HuH-7.5 (cell line): ENCODE measurements at places on chromosomes 7 and 10.

DNA sequence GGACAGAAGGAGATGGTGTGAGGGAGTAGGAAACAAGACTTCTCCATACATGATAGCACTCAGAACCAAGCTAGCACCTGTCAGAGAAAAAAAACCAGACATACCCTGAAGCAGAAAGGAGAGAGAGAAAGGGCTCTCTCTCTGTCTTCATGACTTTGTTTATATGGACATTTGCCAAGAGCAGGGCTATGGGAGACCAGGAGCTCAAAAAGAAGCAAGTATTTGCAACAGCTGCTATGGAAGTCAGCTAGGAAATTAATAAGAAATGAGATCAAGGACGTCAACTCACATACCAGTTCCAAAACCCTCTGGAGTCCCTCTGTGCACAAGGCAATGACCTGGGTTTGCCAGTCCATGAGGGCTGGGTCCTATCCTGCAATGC lies 111.6 kb downstream of the SGMS1 start:
- no peak for DNase-seq

- DNase-seq, result no peak
Observed at GRCh38 chr7:44401692-44402091, 76.3 kb upstream of the CAMK2B start.

DNA sequence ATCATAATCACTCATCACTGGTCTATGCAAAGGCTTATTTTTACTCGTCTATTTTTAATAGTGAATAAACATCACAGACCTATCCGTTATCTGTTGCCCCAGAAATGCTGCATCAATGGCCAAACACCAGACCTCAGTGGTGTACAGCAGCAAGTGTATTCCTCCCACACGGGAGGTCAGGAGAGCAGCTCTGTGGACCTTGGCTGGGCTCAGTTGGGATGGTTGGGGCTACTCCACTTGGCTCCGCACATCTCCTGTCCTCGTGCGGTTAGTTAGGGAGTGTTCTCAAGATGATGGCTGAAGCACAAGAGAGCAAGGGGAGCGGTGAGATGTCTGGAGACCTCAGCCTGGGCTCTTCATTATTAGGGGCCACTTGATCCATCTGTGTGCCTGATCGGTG lies 2.0 kb downstream of the AKR1E2 start:
- DNase-seq, result no peak

- DNase-seq, result no peak
Observed at GRCh38 chr10:132723330-132723970, 62.5 kb downstream of the NKX6-2 start.

- no peak for DNase-seq
Observed at GRCh38 chr10:89853781-89854191, 152.4 kb downstream of the KIF20B start.

DNA sequence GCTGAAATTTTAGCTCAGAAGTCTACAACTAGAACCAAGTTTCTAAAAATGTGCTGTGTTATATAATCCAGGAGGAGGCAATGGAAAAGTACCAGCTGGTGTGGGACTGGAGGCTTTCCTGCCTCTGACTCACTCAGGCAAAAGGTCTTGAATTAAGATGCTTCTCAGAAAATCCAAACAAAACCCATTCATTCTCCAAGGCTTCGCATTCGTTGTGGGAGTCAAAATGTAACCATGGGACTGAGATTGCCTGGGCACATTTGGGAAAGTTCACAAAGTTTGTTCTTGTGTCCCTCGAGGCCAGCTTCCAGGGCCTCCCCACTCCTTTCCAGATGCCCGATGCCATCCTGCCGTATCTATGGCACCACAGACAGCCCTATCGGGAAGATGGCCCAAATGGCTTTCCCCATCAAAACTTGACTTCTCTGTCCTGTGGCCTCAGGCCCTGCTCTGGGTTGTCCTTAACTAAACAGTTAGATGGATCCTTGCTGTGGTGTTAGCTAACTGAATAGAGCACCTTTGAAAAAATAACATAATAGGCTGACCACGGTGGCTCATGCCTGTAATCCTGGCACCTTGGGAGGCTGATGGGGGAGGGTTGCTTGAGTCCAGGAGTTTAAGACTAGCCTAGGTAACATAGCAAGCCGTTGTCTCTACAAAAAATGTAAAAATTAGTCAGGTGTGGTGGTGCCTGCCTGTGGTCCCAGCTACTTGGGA lies 180.5 kb downstream of the PFKFB3 start:
- no peak for DNase-seq

- no peak for DNase-seq
Observed at GRCh38 chr7:68699090-68699711, 899.1 kb upstream of the AUTS2 start.

GRCh38 chr7:94590526-94591162 lies 65.3 kb downstream of the SGCE start:
- no peak for DNase-seq

DNA sequence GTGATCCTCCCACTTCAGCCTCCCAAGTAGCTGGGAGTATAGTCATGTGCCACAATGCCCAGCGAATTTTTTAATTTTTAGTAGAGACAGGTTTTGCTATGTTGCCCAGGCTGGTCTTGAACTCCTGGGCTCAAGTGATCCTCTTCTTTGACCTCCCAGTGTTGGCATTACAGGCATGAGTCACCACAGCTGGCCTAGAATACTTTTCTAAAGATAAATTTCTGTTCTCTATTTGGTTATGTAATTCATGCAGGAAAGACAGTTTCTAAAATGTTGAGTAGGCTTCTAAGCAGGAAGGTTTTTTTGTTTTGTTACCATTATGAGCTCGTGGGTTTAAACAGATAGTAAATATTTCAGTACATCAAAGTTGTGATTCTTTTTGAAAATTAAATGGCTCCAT lies 5.0 kb downstream of the RBAK start:
- DNase-seq, result no peak
